ENCODE measurements at places on chromosomes 7 and 10. TPM values are rescaled to one million over a fixed set of nuclear protein-coding genes. Genes with fewer than 3 reads are reported as not detected.
A peak's percentile ranks its signal among the peaks of the same experiment; 100 is the strongest.

DNA sequence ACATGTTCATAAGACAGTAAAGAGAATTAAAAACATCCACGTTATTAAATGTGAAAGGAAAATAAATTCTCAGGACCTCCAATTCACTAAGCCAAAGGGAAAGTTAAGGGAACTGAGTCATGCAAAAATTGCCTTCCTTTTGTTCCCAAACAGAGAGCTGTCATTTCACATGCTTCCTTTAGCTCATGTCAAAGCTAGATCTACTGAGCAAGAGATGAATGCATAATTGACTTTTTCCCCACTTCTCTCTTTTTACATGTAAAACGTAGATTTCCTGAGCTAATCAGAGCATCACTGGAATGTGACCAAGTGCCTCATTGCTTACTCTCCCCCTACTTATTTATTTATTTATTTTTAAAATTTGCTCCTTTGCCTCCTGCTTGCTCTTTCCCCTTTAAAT, 129.1 kb upstream of the AMPH start:
- DNase-seq = no peak

DNA sequence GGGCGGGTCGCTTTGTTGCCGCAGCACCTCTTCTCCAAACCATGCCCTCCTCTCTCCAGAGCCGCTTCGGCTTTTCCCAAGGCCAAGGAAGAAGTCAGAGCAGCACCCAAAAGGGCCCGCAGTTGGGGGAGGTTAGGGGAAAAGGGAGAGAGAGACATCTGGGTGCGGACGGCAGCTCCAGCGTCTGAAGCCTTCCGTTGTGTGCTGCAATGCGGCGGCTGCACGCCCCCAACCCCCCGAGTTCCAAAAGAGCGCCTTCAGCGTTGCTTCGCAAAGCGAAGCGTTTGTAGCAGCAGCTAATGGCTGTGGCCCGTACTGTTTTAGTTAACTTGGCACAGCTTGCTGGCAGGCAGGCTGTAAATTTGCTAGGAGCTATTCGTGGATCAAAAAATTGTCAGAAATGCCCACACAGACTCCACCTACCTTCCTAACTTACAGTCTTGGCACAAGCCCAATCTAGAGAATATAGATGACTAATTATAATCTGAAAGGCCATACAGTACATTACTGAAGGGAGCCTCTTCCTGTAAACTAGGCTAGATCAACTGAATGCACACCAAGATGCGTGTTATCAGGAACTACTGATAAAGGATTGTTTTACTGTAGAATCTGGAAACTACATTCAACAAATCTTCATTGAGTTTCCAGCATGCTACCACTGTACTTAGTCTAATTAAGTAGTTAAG, 1.1 kb upstream of the KBTBD2 start:
- DNase-seq = peak; percentile 18

DNA sequence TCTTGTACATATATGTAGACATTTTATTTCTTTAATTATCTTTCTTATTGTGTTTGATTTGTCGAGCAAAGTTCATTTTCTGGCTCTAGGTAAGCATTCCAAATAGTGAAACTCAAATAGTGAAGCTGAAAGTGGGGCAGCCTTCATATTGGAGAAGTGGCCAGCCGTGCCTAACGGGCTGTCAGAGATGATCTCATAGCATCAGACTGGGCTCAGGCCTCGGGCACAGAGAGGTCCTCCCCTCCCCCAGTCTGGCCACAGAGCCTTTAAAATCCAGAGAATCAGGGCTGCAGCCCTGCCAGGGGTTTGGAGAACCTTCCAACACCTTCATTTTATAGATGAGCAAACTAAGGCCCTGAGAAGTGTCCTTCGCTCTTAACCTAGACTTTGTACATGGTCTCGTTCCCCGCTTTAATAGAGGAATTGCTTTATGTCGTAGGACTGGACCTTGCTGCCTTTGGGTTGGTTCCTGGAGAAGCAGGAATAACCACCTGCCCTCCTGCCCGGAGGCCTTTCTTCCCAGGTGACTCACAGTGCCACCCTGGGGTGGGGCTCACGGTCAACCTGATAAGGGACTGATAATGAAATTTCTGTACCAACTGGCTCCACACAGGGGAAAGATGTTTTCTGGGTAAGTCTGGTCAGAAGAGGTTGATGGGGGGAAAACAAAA, 7.3 kb downstream of the TSPAN15 start:
- DNase-seq = peak; percentile 83

DNA sequence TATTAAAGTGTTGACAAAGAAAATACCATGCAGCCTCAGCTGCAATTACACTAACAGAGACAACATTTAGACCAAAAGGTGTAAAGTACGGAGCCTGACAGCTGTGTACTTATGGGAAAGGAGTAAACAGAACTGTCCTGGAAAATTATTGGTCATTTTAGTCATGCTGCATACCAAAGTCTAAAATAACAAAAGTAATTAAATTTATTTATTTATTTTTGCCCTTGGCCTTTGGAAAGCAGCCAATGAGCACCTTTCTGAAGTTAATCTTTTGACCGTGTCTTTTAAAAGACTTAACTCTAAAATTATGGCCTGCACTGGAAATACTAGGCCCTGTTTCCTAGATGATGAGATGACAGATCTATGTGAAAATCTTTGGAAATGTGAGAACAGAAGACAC, 597.6 kb downstream of the NXPH1 start:
- DNase-seq = no peak

Gene ADIRF
- 25.4 TPM for total RNA-seq

- no peak for DNase-seq
These were observed 154.1 kb downstream of the DGKB start for GRCh38 chr7:14748461-14748860.

GRCh38 chr10:29430101-29430500, 141.2 kb downstream of the LYZL1 start:
- no peak for DNase-seq

GRCh38 chr10:21076381-21076780, 179.3 kb upstream of the NEBL start:
- DNase-seq = no peak

- DNase-seq = no peak
These were observed 28.2 kb downstream of the ZNF25 start for GRCh38 chr10:37948210-37948609.

DNA sequence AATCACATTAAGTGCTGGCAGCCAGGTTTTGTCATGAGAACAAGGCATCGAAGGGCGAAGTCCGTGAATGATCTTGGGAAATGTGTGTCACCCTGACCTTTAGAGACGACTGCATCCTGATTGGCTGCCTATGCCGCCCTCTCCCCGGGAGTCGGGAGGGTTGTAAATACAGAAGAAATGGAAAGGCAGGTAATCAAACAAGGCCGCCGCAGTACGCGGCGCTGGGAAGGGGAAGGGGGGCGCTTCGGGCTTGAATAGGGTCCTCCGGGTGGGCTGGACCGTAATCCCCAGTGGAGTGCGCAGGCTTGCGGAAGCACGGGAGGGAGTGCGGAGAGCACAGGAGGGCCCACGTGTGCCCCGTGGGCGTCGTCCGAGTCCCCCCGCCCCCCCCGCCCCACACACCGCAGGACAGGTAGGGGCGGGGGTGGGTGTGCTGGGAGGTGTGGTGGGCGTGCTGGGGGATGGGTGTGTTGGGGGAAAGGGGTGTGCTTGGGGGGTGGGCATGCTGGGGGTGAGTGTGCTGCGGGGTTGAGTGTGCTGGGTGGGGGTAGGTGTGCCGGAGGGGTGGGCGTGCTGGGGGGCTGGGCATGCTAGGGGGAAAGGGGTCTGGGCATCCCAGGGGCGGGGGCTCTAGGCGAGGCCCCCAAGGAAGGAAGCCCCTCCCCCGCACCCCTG, 169.4 kb downstream of the ARHGAP12 start:
- peak; percentile 81 for DNase-seq

Gene ASB10
- not detected for total RNA-seq

- no peak for DNase-seq
These were observed 5.0 kb downstream of the NUP205 start for GRCh38 chr7:135562720-135563119.

DNA sequence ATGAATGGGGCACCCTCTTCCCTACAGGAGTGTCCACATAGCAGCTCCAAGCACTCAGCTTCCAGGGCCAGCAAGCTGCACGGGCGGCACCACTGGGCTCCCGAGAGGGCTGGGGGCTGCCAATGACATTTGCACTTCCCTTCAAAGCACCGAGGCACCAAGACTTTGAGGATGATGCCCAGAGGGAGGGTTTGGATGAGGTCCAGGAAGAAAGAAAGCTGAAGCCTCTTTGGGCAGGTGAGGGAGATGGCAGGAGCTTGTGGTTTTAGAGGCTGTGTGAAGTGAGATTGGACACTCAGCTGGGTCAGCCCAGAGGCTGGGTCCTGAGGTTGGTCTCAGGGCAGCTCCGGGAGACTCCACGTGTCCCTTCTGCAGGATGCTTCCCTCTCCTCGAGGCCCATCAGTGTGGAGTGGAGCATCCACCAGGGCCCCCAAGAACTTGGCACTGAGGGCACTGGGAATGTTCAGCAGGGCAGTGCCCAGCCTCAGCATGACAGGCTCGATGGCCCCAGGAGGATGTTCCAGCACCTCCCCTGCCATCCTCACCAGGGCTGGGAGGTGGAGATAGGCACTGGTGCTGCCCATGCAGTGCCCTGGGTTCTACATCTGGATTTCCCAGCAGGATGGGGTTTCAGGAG, 54.9 kb upstream of the IGFBP3 start:
- no peak for DNase-seq

Gene MET
- total RNA-seq = 59.4 TPM

Gene RSPH10B2
- total RNA-seq = 0.09 TPM

Gene SLC18A3
- total RNA-seq = 0.20 TPM

Gene FRAT1
- 9.4 TPM for total RNA-seq

- DNase-seq = no peak
These were observed 19.4 kb upstream of the CABCOCO1 start for GRCh38 chr10:61643316-61643751.

DNA sequence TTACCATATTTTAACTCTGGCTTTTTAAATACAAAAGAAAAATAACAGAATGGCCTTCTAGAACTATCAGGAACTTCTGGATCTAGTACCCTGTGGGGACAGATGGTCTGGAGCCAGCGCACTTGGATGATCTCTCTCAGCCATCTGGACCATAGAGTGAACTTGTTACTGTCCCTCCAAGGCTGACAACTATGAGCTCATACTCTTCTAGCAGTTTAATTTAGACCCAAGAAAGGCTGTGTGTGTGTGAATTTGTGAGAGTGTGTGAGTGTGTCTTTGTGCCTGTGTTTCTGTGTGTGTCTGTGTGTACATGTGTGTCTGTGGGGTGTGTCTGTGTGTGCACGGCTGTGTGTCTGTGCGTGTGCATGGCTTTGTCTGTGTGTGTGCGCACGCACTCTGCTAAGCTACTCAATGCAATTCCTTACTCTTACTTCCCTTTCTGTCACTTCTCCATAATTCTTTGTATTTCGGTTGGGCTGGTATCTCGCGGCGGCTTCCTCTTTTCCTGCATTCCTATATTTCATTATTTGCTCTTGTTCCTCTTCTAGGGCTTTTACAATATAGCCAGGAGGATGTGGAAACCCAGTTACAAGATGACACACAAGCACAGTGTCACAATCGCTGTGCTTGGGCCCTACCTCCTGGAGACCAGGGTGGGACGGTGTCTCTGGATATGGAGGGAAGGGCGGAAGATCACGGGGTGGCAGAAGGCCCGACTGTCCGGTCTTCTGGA, 51.9 kb downstream of the IKZF1 start:
- no peak for DNase-seq
